ENCODE measurements at places on chromosomes 2 and 18.

GRCh38 chr2:201348758-201349157 is 8.4 kb downstream of the FLACC1 start:
- DNase-seq, result no peak

- DNase-seq, result no peak
Observed at GRCh38 chr2:42847596-42848151, 55.3 kb upstream of the HAAO start.

GRCh38 chr2:238282861-238283738 is 5.3 kb downstream of the PER2 start:
- DNase-seq, result no peak

GRCh38 chr2:219506153-219506801 is 7.6 kb downstream of the GMPPA start:
- no peak for DNase-seq

GRCh38 chr18:68714366-68714711 is 569 bp downstream of the TMX3 start:
- no peak for DNase-seq

DNA sequence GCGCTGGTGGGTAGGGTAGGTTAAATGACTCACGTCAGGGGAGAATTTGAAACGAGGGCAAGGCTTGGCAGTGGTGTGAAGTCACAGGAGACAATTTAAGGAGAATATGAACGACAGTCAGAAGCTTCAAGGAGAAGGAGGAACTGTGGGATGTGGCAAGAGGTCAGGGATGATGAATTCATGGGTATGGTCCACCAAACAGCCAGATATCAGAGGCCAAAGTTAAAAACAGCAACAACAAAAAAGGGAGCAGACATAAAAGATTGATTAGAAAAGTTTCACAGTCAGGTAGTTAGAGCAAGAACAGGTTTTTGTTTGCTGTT is 1.4 kb upstream of the ZNF396 start:
- DNase-seq, result no peak

GRCh38 chr18:27750014-27750413 is 426.9 kb downstream of the CDH2 start:
- no peak for DNase-seq

- no peak for DNase-seq
Observed at GRCh38 chr2:85545780-85546240, 6.8 kb downstream of the MAT2A start.

GRCh38 chr18:49342690-49343089 is 117.8 kb downstream of the DYM start:
- DNase-seq, result no peak

GRCh38 chr2:16755442-16755841 is 89.8 kb upstream of the CYRIA start:
- no peak for DNase-seq

DNA sequence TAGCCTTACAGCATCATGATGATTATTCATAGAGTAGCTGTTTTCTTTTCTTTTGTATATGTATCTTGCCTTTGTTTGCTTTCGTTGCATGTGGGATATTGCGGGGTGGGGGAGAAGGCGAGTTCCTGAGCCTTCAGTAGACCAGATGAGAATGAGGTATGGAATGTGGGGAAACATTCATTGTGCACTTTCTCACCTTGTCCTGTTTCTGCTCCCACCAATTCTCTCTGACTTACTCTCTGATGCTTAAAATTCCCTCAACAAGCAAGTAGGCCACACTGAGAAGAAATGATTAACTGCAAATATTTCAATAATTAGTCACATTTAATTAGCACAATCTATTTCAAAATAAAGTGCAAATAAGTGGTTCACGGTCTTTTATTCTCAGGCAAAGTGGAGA is 31.0 kb downstream of the GKN2 start:
- DNase-seq, result no peak

DNA sequence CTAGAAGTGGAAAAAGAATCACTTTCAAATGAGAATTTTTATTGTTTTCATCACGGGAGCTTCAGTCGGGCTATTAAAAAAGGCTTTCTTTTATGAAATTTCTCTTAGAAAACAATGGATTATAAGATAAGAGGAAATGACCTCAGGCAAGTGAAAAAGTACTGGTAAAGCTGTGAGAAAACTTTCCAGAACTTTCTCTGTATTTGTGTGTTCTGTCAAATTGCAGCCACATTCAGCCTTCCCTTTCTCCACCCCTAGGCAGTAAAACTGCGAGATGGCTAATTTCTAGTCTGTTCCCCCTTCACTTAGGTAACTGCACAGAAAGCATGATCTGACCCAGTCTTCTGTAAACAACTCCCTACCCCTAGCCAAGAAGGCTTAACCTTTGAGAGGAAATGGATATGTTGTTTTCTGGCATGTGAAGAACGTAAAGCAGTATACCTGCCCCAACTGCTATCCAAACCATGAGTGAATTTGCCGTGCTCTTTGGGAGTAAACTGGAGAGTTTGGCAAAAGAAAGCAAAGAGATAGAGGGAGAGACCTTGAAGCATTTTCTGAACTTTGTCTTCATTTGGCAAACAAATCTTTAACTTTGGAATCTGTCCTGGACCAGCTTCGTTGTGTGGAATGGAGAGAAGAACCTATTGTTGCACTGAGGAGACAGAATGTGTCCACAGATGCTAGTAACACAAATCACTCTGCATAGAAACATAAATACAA is 105.4 kb downstream of the ETAA1 start:
- DNase-seq, result no peak

DNA sequence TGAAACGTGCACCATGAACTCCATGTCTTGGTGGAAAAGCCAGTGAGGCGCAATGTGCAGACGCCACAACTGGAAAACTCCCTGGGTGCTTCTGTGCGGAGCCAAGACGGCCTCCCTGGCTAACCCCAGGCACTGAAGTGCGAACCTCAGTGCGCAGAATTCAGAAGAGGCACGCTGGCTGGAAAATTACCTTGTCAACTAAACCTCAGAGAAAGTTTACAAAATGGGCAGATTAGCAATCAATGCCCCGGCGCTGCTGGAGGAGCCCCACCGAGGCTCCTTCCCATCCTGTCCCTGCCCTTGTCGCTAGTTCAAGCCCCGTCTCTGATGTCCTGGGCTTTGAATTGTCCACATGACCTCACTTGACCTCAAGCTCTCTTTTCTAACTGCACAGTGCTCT is 22.2 kb downstream of the SNORC start:
- no peak for DNase-seq

DNA sequence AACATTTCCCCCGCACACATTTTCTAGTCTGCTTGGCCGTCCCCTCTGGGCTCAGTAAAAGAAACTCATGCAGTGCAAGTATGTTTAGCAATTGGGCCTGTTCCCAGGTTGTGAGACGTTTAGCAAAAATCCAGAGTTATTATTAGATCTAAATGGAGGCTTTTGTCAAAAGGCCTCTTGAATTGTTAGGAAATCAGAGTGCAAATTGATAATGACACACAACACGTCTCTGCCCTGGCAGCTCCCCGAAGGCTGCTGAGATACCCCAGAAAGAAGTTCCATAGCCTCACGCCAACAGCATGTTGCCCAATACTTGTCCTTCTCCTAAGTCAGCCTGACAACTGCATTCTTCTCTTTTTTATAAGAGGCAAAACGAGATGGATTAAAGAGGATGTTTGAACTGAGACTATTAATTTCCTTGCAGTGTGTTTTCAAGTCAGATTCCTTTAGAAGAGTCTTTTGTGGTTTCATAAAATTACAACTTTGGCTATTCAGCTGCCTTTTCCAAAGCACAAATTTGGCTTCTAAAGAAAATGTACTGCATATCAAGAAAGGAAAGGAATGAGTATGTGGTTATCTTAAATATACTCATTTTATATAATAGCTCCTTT is 202.2 kb downstream of the TRIB2 start:
- no peak for DNase-seq

GRCh38 chr2:118145806-118146205 is 57.5 kb downstream of the INSIG2 start:
- DNase-seq, result no peak

DNA sequence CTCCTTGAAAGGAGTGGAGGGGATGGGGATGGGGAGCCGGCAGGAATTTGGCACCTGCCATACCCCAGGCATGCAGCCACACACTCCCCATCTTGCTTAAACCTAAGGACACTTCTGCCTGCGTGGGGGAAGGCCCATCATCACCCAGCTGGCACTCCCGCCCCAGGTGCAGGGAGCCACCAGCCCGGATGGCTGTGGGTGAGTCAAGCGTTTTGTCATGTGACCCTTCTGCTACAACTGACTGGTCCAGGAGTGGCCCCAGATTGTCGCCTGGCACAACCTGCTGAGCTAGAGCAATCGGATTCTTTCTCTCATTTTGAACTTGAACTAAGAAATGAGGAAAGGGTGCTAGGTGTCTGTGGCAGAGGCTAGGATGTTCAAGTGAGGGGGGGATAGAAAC is 61.3 kb downstream of the TSN start:
- no peak for DNase-seq

GRCh38 chr2:235533198-235533597 is 39.4 kb downstream of the AGAP1 start:
- no peak for DNase-seq

- no peak for DNase-seq
Observed at GRCh38 chr2:238449241-238449640, 22.5 kb downstream of the ASB1 start.

DNA sequence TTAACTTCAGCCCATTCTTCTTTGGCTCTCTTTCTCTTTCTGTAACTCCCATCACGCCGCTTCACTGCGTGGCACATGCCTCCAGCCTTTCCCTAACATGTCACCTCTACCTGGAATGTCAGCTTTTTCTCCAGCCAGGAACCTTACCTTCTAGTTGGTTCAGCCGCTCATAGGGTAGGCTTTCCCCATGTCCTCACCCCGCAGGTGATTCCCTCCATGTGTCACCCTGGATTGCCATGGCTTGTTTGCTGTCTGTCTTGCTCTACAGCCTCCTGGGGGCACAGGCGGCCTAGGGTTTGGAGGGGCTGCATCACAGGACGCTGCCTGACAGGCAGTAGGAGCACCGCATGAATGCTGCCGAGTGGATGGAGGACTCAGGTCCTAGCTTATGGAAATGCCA is 39.2 kb downstream of the ARHGEF4 start:
- DNase-seq, result no peak

- no peak for DNase-seq
Observed at GRCh38 chr2:196988639-196989038, 62.1 kb upstream of the PGAP1 start.

DNA sequence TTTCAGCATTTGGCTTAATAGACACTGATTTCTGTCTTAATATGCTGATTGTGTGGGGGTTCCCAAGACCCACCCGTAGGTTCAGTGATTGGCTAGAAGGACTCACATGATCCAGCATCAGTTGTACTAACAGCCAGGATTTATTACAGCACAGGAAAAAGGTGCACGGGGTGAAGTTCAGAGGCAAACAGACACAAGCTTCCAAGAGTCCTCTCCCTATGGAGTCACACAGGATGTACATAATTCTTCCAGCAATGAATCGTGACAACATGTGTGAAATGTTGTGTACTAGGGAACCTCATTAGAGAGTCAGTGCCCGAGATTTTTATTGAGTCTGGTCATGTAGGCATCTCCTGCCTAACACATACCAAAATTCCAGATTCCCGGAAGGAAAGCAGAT is 52.8 kb downstream of the GALNT1 start:
- no peak for DNase-seq

DNA sequence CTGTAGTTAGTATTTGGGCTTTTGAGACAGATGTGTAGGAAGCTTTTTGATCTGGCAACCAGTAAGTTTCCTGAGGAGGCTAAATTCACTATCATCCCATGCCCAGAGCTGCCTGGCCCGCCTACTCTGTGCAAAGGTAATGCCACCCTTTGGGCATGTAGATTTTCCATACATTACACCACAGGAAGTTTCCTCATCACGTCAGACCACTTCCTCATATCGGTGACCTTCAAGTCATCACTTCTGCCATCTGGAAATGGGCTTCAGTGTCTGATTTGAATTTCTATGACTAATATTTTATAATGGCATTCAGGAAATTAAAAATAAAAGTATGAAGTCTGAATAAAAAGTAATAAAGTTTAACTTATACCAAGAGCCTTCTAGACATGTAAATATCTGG is 825.4 kb downstream of the DCDC2C start:
- DNase-seq, result no peak

DNA sequence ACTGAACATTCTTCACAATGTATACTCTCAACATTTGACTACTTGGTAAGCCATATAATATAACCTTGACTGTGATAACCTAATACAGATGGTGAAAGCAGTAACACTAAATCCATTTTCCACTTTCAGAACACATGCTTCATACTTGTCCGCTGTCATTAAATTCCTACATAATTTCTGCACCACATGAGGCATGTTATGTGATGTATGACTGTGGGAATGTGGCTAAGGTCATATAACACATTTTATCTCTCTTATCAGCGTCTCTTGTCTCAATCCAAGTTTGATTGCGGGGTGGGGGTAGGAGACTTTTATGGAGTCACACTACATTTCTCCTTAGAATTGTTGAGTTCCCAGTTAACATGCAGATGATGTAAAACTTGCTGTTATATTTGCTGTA is 110.9 kb downstream of the MTCL1 start:
- no peak for DNase-seq

DNA sequence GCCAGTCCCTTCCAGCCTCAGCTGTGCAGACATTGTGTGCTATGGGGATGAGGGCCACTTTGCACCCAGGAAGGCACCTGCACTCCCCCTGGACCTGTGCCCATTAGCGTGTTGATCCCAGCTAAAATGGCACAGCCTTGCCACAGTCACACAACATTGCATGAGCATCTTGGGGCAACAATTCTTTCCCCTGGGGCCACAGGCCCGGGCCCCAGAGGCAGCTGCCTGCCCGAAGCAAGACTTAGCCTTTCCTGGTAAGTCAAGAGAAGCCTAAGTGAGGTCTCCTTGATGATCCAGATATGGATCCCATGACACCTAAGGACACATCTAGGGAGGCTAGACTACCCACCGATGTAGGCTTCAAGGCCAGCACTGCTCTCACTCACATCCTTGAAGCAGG is 202.1 kb downstream of the BCL11A start:
- DNase-seq, result no peak

GRCh38 chr2:177355874-177356273 is 36.7 kb upstream of the AGPS start:
- no peak for DNase-seq

DNA sequence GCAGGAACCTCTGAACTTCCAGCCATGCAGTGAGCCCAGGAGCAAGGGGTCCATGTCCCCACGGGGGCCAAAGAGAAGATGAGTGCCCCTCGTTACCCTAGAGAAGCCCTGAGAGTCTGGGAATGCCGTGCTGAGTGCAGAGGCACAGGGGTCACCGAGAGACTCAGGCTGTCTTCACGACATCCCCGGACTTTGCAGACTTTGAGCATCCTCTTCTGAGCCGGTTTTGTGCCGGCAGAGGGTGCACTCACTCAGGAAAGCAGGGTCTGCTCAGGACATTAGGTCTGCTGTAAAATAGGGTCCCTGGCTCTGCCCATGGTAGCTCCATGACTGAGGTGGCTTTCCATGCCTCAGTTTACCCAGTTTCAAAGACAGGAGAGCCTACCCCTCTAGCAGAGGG is 71.0 kb downstream of the GALNT14 start:
- no peak for DNase-seq

All from activated CD8-positive, alpha-beta memory T cell treated with anti-CD3 and anti-CD28 coated beads for 4 hours (primary cell).